ENCODE measurements at places on chromosomes 11 and 22.

DNA sequence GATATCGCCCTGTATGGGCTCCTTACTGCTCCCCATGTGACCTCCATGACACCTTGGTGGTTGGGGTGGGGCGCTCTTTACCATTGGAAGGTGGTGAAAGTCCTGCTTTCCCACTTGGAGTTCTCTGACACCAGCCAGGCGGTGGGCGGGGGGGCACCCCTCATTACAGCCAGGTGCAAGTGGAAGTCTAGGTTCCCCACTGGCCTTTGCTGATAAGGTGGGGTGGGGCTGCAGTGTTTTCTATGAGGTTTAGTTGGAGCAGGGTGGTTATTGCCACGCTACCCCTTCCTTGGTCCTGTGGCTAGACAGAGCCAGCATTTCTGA, 5.5 kb upstream of the SLC37A2 start:
- DNase-seq, result no peak

DNA sequence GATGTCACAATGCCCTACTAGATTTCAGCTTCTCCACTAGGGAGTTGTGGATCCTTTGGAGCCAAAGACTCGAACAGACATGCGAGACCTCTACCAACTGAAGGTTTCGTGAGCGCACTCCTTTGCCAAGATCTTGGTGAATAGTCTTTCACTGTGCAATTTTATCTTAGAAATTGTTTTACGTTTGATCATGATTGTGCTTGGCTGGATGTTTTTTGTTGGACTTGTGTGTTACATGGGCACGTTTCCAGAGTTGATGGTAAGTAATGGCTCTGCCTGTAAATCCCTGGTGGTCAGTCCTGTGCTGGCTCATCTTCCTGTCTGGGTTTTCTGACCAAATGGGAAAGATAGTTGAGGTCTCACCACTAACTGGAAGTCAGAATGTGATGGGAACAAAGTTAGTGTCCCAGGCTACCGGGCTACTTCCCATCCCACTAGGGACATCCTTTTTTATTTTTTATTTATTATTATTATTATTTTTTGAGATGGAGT, at the start of gene MISFA:
Gene MISFA (plus strand): TSS at position 51 of the 492 bp plus-strand sequence. CDS start 140 bp downstream, at position 191.
- no peak for DNase-seq

GRCh38 chr11:134838708-134839107, 426.7 kb upstream of the B3GAT1 start:
- no peak for DNase-seq

DNA sequence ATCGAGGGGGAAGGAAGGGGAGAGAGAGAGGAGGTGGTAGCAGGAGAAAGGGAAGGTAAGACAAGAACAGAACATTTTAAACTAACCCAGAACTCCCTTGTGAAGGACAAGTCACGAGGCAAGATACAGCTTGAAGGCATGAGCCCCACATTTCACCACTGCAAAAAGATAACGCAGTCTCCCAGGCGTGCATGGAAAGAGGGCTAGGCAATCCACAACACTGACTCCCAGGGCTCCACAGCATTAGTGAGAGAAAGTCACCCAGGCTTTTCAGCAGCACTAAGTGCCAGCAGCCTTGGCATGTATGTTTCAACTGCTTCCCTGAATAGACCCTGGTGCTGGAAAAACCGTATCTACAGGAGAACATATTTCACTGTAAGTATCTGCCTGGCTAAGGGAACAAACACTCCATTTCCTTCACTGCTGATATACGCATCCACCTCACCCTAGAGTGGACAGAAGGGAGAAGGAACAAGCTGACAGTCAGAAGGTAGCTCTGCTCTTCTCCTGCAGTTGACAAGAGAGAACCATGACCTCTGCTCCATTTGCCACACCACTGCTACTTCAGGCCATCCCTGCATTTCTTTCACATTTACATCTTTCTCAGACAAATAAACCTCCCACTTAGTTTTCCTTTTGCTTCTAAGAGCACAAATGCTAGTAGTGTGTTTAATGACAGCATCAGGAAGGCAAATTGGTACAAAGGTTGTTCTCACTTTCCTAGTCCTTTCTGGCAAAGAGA, 87.9 kb downstream of the AMBRA1 start:
- no peak for DNase-seq

- DNase-seq, result peak; percentile 48
Measured at GRCh38 chr11:12331239-12331874, 46.0 kb upstream of the PARVA start.

- DNase-seq, result no peak
Measured at GRCh38 chr22:46739094-46739870, 1.2 kb upstream of the CERK start.

GRCh38 chr11:14539982-14540421, 19.8 kb upstream of the PSMA1 start:
- DNase-seq, result no peak

- DNase-seq, result no peak
Measured at GRCh38 chr22:37497062-37497599, 10.9 kb upstream of the MFNG start.

DNA sequence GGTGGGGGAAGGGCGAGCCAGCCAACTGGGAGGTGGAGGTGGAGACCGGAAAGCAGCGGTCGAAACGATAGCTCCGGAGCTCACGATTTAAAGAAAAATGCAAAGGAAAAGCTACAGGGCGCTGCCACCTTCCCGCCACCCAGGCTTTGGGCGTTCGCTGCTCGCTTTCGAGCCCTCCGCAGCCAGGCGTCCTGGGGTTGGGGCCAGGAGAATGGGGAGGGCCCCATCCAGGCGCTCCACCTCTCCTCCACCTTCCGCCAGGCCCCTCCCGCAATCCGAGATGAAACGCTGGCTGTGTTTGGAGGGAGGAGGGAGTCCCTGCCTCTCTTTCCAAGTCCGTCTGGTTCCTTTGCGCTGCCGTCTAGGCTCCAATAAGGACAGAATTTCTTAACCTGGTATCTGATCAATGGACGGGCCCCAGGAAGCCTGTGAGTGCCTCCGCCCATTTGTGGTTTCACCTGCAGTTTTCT, 483 bp upstream of the ABTB2 start:
- no peak for DNase-seq

GRCh38 chr22:35020517-35020916, 45.4 kb upstream of the ISX start:
- DNase-seq, result no peak

GRCh38 chr11:6617315-6617781, 1.9 kb downstream of the TPP1 start:
- no peak for DNase-seq

GRCh38 chr11:13841393-13841792, 121.1 kb upstream of the SPON1 start:
- DNase-seq, result no peak

- DNase-seq, result no peak
Measured at GRCh38 chr11:44028816-44029506, 18.8 kb upstream of the ACCSL start.

GRCh38 chr22:25797498-25798290, 55.7 kb downstream of the MYO18B start:
- no peak for DNase-seq

DNA sequence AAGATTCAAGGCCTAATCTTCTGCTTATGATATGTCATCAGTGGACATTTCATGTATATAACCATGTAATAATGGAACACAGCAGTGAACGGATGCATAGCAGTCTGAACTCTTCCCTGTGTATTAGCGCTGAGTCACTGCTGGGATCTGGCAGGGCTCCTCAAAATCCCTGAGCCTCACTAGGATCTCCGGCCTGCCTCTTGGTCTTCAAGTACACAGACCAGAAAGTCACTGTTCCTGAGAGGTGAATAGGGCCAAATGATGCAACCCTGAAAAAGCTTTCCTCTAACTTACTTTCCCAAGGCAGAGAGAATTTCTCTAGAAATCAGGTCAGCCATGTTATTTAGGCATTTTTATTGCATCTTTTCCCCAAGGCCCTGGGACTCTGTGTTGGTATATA, 35.0 kb downstream of the POU2AF1 start:
- DNase-seq, result no peak

DNA sequence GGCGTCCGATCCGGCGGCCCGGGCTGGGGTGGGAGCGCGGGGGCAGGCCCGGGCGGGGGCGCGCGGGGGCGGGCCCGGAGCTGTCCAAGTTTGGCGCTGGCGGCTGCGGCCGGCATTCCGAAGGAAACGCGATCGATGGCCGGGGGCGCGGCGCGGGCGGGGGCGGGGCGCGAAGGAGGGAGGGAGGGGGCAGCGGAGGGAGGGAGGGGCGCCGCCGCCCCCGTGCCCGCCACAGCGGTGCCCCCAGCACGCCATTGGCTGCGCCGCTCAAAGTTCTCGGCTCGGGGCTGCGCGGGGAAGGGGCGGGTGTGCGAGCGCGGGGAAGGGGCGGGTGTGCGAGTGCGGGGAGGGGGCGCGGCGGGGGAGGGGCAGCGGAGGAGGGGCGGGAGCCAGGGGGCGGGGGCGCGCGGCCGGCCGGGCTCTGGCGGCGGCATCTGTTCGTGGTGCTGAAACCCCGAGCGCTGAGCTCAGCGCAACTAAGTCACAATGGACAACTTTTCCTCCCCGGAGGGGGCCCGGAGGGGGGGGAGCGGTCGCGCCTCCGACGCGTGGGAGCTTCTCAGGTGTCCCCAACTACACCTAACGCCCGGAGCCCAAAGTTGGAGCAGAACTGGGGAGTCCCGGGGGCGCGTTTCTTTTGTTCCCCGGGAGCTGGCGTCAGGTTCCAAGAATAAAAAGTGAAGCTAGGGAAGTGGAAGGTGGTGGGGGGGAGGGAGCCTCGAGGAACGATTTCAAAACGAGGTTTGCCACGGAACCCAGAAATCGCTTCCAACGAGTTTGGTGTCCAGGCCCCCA, 2.2 kb downstream of the PHF21B start:
- no peak for DNase-seq

DNA sequence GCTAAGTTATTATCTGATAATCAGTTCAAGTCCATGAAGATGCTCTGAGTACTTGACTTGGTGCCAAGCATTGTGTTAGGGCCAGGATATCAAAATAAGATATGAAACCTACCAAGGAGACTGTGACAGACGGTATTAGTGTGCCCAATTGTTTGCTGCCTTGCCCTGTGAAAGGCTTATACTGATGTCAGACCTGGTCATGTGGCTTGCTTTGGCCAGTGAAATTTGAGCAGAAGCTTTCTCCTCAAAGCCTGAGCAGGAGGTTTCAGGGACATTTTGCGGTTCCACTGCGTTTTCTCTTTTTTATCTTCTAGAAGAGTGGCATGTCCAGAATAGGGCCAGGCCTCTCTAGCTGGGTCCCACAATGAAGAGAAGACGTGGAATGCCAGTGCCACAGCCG, 15.8 kb upstream of the PKNOX2 start:
- DNase-seq, result no peak

DNA sequence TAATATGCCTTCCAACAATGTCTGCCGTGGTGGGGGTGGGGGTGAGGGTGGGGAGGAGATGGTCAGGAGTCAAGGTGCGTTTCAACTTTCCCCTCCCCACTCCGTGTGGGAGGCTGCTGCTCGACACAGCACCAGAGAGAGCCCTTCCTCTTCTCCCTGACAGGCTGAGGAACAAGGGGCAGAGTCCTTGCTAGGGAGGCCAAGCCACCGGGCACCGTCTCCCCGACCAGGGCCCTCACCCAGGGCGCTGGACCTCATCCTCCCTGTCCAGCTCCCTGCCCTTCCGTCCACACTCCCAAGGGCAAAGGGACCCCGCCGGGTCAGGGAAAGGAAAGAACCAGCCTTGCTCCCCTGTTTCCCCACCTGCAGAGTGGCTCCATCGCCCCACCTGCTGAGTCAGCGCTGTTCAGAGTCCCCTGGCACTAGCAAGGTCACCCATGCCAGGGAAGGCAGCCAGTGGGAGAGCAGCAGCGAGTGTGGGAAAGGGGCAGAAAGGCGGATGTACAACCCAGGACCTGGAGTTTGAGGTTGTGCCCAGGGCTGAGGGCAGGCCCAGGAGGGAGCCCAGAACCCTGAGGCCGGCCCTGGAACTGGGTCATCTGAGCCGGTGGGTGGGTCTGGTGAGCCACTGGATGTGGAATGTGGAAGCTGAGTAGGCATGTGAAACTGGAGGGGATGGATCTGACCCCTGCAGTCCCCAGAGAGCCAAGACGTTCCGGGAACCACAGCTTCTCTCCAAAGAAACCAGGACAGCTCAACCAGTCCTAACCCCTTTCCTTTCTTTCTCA, 47.2 kb downstream of the BUD13 start:
- no peak for DNase-seq
